Smooth muscle cell of trachea (primary cell): ENCODE measurements at places on chromosomes 6 and 20. TPM values are rescaled to one million over a fixed set of nuclear protein-coding genes. Genes with fewer than 3 reads are reported as not detected.

The PI3 gene
- total RNA-seq: not detected in 2 replicates

The SPEF1 gene
- total RNA-seq: 0.15 and 0.17 TPM in 2 replicates

The UNC5CL gene
- under 0.01 and 0.15 TPM in 2 replicates for total RNA-seq

The RAET1E gene
- 2.2 and 4.8 TPM in 2 replicates for total RNA-seq

The PSMF1 gene
- total RNA-seq: 35.9 and 40.7 TPM in 2 replicates

The BFSP1 gene
- total RNA-seq: 1.8 and 2.3 TPM in 2 replicates

The CDYL gene
- 20.8 and 25.8 TPM in 2 replicates for total RNA-seq

The MATN4 gene
- total RNA-seq: 0.33 TPM in 1 of 2 replicates, not detected in the other

The ARMC2 gene
- 2.2 and 3.1 TPM in 2 replicates for total RNA-seq

The SYCP2L gene
- not detected in 2 replicates for total RNA-seq

The RAD21L1 gene
- under 0.01 TPM in 1 of 2 replicates, not detected in the other for total RNA-seq

The TREML1 gene
- not detected in 2 replicates for total RNA-seq

The ACTL10 gene
- 3.0 and 3.3 TPM in 2 replicates for total RNA-seq

The THBS2 gene
- 141 and 254 TPM in 2 replicates for total RNA-seq

The ITCH gene
- total RNA-seq: 69.2 and 71.3 TPM in 2 replicates

The ZNF311 gene
- 1.8 and 1.9 TPM in 2 replicates for total RNA-seq

The CAGE1 gene
- 0.17 TPM in 1 of 2 replicates, not detected in the other for total RNA-seq

The CST4 gene
- not detected in 2 replicates for total RNA-seq

The SCUBE3 gene
- 0.44 and 1.5 TPM in 2 replicates for total RNA-seq

The MYLK2 gene
- not detected in 2 replicates for total RNA-seq

The HCRTR2 gene
- not detected in 2 replicates for total RNA-seq

The GPLD1 gene
- total RNA-seq: 0.17 TPM in 1 of 2 replicates, not detected in the other

The ATAT1 gene
- 3.0 and 6.3 TPM in 2 replicates for total RNA-seq

The FAM217A gene
- not detected in 2 replicates for total RNA-seq

The ADGB gene
- total RNA-seq: not detected in 2 replicates

The BPIFB4 gene
- not detected in 2 replicates for total RNA-seq

The SMOC2 gene
- total RNA-seq: not detected in 2 replicates

The RNF217 gene
- total RNA-seq: 10.9 and 14.0 TPM in 2 replicates

The LST1 gene
- total RNA-seq: not detected in 2 replicates

The KCNK17 gene
- total RNA-seq: not detected in 2 replicates

The UNC93A gene
- total RNA-seq: not detected in 2 replicates

The HLA-DMA gene
- total RNA-seq: 4.7 and 14.1 TPM in 2 replicates

The GATA5 gene
- total RNA-seq: not detected in 2 replicates

The MEI4 gene
- total RNA-seq: not detected in 2 replicates

The SLC35A1 gene
- 20.7 and 24.6 TPM in 2 replicates for total RNA-seq

The SSTR4 gene
- total RNA-seq: not detected in 2 replicates

The POLR3F gene
- total RNA-seq: 11.5 and 18.0 TPM in 2 replicates

The RAB44 gene
- under 0.01 TPM in 2 replicates for total RNA-seq

The COL12A1 gene
- 506 and 524 TPM in 2 replicates for total RNA-seq

The LSM2 gene
- total RNA-seq: 19.4 and 39.1 TPM in 2 replicates

The ZNF165 gene
- 0.29 and 0.33 TPM in 2 replicates for total RNA-seq

The FAM110A gene
- 3.9 and 4.1 TPM in 2 replicates for total RNA-seq

The SLC22A1 gene
- 0.44 and 1.3 TPM in 2 replicates for total RNA-seq

The SEL1L2 gene
- not detected in 2 replicates for total RNA-seq

The PRPH2 gene
- 4.2 and 6.5 TPM in 2 replicates for total RNA-seq

The SAMD3 gene
- total RNA-seq: 2.0 and 5.1 TPM in 2 replicates

The DCBLD1 gene
- 24.3 and 27.6 TPM in 2 replicates for total RNA-seq

The CLPSL2 gene
- not detected in 2 replicates for total RNA-seq

The BANF2 gene
- total RNA-seq: not detected in 2 replicates

The OR12D3 gene
- not detected in 2 replicates for total RNA-seq

The OR2J3 gene
- total RNA-seq: not detected in 2 replicates
